Immature natural killer cell (primary cell): ENCODE measurements at places on chromosomes 5 and 9. TPM values are rescaled to one million over a fixed set of nuclear protein-coding genes. Genes with fewer than 3 reads are reported as not detected.

Gene PKD2L2
- not detected for polyA plus RNA-seq

Gene CDH6
- not detected for polyA plus RNA-seq

Gene SOWAHA
- polyA plus RNA-seq: not detected

Gene GPR150
- polyA plus RNA-seq: 0.94 TPM

Gene SLC6A18
- not detected for polyA plus RNA-seq

Gene FRRS1L
- polyA plus RNA-seq: not detected

Gene SPINK7
- polyA plus RNA-seq: not detected

Gene BARHL1
- polyA plus RNA-seq: not detected

Gene FOXD4L3
- not detected for polyA plus RNA-seq

Gene YIPF5
- polyA plus RNA-seq: 63.2 TPM

Gene PCDHGA3
- polyA plus RNA-seq: not detected

Gene ARL14EPL
- not detected for polyA plus RNA-seq

- no peak for DNase-seq
Observed at GRCh38 chr5:16792598-16793275, 143.4 kb downstream of the MYO10 start.

GRCh38 chr5:116543501-116543900 is 31.1 kb downstream of the SEMA6A start:
- DNase-seq: no peak

DNA sequence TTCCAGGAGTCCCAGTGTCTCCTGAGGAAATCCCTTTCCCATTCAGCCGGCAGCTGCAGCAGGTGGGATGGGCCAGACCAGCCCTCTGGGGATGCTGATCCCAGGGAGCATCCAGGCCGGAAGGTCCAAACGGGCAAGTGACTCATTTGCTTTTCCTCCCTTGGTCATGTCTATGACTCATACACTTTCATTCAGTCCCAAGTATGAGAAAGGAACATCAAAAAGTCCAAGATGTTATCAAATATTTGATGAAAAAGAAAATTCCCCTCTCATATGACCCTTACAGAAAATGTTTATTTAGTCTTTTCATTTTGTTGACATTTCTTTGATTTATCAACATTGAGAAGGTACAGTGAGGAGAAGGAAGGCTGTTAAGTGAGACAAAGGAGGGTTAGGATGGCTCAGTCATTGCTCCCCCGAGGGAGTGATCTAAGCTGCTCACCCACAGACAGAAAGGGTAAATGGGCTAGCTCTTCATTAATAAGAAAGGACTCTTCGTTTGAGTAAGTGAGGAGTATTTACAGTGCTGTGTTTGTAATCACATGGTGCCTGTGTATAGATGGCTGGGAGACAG is 117.6 kb upstream of the ANKRD55 start:
- no peak for DNase-seq

DNA sequence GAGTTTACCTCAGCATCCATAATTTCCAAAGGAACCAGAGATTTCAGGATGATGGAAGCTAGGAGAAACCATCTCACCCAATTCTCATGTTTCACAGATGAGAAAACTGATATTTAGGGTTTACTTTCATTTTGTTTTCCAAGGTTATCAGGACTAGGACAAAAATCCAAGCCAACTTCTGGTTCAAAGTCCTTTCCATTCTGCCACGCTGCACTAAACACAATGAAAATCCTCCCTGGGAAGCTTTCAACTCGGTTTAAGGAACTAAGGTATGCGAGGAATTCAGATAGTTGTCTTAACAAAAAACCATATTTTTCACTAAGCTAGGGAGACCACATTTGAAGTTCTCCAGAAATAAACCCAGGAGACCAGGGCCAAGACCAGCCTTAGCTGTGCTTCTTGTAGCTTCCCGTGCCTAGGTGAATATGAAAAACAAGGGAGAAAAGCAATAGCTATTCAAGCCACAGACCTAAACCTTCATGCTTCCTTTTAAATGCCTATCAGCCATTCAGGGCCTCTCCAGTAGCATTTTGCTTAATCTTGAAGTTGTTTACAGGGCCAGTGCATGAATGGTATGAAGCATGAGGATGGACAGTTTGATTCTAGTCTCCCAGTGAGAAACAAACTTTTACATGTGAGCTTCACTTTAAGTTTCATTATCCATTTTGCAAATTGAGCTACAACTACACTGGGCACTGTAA is 167.9 kb downstream of the DENND1A start:
- DNase-seq: no peak

DNA sequence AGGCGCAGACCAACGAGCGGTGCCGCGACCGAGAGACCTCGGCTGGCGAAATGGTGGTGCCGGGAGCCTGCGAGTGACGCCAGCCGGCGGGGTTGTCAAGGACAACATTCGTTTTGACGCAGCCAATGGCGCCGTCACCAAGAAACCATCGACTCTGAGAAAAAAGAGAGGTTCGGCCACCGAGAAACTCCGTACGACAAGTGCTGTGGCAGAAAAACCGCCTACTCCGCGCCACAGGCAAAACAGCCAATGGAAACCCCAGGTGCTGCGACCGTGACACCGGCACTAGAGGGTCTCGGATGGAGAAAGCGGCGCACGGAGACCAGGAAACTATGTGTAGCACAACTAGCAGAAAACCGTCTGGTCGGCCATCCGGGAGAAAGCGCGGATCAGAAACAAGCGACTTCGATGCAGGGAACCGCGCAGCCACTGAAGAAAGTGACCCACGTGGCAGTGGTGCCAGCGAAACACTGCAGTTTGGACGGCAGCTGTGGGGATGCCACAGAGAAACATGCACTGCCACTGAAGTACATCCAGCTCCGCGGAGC is 88.8 kb downstream of the ANXA2R start:
- peak; percentile 90 for DNase-seq

- DNase-seq: no peak
Observed at GRCh38 chr9:121372239-121373010, 2.4 kb upstream of the STOM start.

GRCh38 chr9:124473310-124473709 is 23.1 kb downstream of the ADGRD2 start:
- DNase-seq: no peak

- DNase-seq: no peak
Observed at GRCh38 chr5:181047921-181048320, 7.9 kb downstream of the BTNL9 start.

DNA sequence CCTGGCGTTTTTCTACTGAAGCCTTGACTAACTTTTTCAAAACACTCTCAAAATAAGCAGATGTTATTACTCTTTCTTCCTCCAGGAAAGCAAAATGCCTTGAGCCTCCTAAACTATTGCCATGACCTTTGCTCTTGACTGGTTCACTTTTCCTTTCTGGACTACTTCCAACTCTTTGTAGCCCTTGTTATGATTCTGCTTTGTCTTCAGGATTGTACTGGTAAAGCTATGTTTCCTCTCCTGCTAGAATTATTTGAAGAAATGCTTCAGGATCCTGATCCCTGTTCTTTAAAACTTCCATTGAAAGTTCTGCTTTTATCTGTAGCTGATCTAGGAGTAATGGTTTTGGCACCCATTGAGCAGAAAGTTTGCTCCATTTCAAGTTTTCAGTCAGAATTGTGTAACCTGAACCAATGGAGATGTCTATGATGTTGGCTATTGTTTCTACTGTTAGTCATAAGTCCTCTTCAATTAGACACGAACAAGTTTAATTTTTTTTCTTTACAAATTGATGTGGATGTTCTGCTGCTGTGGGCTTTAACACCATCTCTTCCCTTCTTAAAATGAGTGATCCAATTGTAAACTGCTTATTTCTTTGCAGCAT is 1356.4 kb downstream of the EFNA5 start:
- DNase-seq: no peak

DNA sequence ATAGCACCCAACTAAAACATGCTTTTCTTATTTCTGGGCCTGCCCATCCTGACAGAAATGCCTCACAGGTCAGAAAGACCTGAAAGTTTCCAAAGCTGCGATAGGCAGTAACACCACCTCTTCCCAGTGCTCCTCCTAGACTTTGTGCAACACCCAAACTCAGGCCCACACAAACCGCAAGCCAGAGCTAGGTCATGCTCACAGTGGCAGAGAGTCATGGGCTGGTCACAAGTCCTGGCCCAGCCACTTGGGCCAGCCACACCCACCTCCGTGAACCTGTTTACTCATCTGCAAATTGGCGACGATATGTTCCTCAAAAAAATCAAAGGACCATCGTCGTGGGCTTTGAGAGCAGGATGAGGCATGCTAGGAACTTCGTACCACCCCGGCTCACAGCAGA is 44.0 kb upstream of the SLC25A51 start:
- no peak for DNase-seq

DNA sequence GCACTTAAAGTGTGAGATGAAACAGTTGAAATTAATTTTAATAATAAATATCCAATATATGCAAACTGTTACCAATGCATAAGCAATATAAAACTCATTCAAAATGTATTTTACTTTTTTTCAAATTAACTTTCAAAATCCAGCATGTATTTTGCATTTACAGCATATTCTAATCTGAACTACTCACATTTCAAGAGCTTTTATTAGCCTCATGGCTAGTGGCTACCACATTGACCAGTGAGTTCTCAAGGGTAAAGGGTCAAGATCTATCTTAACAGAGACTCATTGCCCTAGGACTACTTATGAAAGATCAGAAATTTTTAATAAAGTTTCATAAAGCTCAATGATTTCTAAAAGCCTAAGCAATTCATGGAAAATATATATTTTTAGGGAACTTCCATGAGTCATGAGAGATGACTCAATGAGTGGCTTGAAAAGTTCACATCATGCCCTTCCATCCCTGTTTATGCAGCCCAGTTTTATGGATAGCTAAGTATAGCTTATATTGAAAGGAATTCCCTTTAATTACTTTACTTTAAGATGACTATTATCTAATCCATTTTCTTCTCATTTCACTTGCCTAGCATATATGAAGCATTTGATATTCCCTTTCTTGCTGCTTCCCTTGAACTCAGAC is 608.6 kb downstream of the SLCO4C1 start:
- DNase-seq: no peak

DNA sequence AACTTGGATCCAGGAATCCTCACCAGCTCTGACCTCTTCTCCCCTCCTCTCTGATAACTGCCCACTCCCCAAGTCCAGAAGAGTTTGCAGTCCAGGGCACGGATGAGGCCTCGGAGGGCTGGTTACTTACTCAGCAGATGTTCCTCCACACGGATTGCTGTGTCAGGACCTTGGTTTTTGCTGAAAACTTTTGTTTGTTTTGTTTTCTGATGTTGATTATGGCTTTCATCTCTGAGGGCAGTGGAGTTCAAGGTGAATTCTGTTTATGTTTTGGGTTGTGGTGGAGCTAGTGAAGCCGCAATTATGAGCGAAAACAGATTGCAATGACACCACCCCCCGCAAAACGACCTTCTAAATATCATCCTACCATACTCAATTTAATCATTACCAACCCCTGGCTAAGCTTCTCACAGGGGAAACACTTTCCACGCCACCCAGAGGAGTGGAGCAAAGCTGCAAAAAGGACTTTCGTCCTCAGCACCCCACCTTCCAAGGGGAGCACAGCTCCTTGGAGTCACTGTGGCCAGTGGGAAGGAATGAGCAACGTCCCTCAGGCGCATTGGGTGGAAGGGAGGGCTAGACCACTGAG is 92.7 kb upstream of the SAP30L start:
- DNase-seq: no peak

DNA sequence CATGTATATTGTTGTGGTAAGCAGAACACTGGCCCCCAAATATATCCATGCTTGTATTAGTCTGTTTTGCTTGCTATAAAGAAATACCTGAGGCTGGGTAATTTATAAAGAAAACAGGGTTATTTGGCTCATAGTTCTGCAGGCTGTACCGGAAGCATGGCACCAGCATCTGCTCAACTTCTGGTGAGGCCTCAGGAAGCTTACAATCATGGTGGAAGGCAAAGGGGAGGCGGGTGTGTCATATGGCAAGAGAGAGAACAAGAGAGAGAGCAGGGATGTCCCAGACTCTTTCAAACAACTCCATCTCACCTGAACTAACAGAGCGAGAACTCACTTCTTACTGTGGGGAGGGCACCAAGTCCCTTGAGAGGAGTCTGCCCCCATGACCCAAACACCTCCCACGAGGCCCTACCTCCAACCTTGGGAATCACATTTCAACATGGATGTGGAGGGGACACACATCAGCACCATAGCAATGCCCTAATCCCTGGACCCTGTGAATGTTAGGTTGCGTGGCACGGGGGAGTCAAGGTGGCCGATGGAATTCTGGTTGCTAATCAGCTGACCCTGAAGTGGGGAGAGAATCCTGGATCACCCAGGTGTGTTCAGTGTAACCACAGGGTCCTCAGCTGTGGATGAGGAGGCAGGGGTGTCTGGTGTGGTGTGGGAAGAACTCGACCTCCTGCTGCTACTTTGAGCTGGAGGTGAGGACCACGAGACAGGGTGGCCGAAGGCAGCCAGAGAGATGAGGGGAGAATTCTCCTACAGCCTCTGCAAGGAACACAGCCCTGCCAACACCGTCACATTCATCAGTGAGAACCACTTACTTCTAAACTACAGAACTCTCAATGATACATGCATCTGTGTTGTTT is 172.8 kb downstream of the AUH start:
- no peak for DNase-seq

DNA sequence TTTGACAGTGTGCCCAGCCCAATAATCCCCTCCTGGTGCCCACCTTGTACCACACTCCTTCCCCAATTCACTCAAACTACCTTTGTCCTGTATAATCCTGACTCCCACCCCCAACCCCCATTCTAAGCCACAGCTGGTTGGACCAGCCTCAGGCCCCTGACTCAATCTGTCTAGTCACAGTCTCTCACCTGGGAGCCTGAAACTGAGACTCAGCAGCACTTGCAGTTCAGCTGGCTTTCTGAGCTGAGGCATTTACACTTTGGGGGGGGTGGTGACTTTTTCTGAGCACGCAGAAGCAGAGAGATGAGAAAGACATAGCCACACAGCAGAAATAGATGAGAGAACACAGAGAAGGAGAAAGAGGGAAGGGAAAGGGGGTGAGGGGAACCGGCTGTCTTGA is 247.3 kb downstream of the MAN2A1 start:
- DNase-seq: no peak

GRCh38 chr9:20111173-20111843 is 322.5 kb upstream of the SLC24A2 start:
- no peak for DNase-seq

DNA sequence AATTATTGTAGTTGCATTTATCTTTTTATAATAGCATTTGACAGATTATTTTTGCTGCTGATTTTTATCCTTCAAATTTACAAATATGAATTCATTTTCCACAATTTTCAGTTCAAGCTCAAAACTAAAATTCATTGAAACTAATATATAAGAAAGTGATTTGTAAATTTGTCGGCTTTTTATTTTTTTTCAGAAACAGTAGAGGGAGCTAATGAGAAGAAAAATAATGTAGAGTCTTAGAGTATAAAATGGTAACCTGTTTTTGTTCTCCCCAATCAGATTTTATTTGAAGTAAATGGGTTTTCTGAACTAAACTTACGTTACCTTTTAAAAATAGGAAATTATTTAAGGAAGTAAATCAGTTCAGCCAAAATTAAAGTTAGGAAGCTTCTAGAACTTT is 19.2 kb downstream of the PRRC1 start:
- no peak for DNase-seq
